ENCODE measurements at places on chromosomes 1 and 21.

DNA sequence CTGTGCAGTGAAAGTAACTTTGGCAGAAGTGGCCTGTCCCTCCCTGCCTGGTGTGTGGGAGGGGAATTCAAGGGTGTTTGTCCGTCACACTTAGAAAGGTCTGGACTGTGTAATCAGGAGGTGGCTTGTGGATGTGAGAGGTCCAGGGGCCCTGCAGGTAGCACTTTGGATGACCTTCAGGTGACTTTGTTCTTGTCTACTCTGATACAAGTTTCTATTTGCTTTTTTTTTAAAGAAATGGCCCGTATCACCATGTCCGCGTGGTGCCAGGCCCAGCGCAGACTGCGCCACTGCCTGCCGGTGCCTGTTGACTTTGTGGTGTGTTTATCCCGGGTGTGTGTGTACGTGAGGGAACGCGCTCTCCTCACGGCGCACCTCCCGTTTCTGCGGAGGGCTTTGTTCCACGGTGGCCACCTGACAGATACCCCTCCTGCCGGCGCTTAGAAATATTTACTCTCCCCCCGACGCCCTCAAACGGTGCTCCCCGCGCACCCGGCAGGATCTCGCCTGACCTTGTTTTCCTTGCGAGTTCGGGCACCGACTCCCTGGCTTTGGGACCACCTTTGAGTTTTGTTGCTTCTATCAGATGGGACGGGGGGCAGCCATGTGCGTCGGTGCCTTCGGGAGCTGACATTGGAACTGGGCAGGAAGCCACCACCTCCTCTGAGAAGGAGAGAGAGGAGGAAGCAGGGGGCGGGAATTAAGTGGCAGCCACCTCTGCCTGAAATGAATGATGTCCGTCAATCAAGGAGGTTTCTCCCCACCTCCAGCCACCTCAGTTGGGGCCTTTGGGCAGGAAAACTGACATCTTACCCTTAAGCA, 119.4 kb downstream of the PRDM16 start:
- DNase-seq: no peak

DNA sequence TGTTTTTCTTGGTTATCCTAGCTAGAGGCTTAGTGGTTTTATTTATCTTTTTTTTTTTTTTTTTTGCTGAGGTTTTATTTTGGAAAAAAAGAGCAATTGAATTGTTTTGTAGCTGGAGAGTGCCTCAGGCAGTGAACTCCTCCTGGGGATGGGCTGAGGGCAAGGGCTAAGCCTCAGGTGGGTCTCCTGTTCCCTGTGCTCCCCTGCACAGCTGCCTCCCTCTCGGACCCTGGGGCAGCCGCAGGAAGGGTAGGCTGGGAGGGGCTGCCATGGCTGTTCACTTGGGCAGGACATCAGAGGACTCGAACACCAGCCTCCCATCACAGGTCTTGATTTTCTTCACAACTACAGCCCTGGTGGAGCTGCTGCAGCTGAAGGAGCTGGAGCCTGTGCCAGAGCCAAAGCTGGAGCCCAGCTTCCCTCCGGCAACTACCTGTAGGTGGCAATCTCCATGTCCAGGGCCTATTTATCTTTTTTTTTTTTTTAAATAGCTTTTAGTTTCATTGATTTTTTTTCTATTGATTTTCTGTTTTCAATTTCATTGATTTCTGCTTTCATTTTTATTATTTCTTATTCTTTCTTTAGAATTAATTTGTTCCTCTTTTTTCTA, 28.9 kb downstream of the LEPR start:
- no peak for DNase-seq

DNA sequence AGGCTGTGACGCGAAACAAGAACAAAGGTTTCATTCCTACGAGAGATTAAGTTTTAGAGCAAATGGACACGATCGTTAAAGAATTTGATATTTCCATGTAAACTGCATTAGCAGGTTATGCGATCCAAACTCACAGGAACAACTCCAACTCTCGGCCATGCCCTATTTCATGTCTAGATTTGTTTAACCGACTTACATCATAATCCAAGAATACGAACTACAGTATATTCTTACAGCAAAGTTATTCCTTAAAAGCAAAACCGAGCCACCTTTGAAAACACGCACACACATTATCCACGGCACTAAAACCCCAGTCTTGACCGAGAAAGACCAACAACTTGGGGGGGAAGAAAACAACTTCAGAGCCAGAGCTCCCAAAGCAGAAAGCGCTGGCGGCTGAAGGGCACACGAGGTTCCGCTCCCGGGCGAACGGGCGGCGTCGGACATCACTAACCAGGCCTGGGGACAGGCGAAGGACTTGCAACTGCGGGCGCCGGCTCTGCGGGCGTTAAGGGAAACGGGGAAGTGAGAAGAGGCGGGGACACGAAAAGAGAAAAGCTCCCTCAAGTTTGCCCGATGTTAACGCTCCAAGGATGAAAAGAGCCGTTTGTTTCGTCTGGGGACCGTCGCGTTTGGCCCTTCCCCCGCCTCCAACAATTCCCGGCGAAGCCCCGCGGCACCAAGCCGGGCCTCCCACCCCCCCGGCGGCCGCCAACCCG, 690 bp downstream of the B3GALNT2 start:
- DNase-seq: peak; percentile 72

DNA sequence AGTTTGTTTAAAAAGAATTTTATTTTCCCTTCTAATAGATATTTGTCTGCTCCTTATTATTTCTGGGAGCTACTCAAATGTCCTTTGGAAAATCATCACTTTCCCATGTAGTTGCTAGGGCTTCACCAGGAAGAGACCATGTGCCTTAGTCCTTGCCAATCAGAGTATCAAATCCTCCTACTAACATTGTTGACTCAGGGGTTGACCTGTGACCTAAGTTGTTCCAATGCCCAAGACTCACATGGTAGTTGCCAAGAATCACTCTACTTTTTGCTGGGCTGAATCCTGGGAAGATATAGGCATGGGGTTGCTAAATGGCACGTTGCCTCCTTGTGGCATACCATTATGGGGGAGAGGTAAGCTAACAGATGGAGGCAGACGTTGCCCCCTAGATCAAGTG, 58.2 kb upstream of the FOXD3 start:
- no peak for DNase-seq

GRCh38 chr1:102466487-102466886, 469.8 kb upstream of the OLFM3 start:
- DNase-seq: no peak

- no peak for DNase-seq
Observed at GRCh38 chr21:37870221-37870620, 46.0 kb downstream of the KCNJ6 start.

- peak; percentile 85 for DNase-seq
Observed at GRCh38 chr1:109667452-109668122, at the start of gene GSTM2. Gene GSTM2 (plus strand): TSS chr1:109668057. CDS start chr1:109668116, 59 bp downstream.

GRCh38 chr21:44657635-44658540, at the start of gene KRTAP12-3:
Gene KRTAP12-3 (plus strand): TSS chr21:44657932. CDS start chr21:44657980, 48 bp downstream.
- DNase-seq: peak; percentile 3

GRCh38 chr21:16086936-16087335, 357.2 kb downstream of the USP25 start:
- DNase-seq: no peak

- no peak for DNase-seq
Observed at GRCh38 chr1:94270801-94271203, 33.4 kb upstream of the ARHGAP29 start.

DNA sequence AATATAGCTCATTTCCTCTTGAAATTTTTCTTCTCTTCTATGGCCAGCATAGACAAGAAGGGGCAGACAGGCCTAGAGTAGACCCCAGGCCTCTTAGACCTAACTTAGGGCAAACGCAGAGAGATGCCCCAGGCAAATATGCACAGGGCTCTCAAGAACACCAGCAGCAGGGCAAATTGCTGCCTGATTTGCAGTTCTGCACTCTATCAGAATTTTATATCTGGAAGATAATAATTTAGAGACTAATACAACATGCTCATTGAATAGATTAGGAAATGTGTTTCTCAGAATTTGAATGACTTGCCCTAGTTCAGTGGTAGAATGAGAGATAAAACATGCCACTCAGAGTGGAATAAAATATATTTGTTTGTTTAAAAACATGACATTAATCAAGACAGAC, 200.4 kb upstream of the ADGRL2 start:
- no peak for DNase-seq

- no peak for DNase-seq
Observed at GRCh38 chr1:92191726-92192125, 26.0 kb upstream of the C1orf146 start.

GRCh38 chr1:167790117-167790516, 68.3 kb downstream of the MPZL1 start:
- no peak for DNase-seq

GRCh38 chr1:20950679-20951078, 163.6 kb upstream of the HP1BP3 start:
- no peak for DNase-seq

DNA sequence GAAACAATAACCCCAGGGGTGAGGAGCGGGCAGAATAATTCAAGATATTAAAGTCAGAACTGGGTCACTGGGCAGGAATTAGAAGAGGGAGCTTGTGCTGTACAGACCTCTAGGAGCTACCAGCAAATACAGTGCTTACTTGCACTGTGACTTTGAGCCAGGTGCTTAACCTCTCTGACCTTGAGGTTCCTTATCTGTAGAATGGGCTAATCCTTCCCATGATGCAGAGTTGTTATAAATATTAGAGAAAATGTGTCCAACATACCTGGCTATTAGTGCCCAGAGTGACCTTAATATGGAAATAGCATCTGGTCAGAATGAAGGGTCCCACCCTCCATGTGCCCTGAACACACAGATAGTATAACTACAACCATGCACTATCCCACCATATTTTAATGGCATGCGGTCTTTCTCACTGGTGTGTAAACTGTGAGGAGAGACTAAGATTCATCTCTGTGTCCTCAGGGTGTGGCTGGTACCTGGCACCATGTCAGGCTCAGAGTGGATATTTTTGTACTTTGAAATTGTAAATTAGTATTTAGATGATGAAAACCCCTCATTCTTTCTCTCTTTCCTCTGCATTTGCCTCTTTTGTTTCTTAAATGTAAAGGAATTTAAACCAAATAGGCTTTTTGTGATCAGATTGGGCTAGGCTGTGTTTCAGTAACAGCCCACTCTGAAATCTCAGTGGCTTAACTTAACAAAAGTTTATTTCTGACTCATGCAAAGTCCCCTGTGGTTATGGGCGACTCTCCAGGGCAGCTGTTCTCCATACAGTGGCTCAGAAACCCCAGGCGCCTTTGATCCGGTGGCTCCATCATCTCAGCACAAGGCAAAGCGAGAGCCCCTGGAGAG, 60.0 kb upstream of the ROR1 start:
- DNase-seq: no peak

DNA sequence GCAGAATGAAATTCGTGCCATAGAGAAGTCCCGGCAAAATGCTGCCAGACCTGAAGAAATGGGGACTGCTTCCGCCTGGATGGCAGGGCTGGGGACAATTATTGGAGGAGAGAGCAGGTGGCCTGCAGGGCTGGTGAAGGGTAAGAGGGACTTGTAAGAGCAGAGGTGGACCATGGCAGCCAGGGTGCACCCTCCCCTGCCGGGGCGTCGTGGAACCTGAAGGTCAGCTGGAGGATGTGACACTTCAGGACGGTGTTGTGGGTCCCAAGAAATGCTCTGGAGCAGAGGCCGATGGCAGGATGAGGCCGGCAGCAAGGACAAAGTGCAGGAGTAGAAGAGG, 40.3 kb downstream of the RIPK4 start:
- DNase-seq: no peak

- DNase-seq: peak; percentile 54
Observed at GRCh38 chr21:35333831-35334618, 284.9 kb upstream of the RUNX1 start.

GRCh38 chr1:246364415-246364941, 142.6 kb downstream of the SMYD3 start:
- DNase-seq: no peak

DNA sequence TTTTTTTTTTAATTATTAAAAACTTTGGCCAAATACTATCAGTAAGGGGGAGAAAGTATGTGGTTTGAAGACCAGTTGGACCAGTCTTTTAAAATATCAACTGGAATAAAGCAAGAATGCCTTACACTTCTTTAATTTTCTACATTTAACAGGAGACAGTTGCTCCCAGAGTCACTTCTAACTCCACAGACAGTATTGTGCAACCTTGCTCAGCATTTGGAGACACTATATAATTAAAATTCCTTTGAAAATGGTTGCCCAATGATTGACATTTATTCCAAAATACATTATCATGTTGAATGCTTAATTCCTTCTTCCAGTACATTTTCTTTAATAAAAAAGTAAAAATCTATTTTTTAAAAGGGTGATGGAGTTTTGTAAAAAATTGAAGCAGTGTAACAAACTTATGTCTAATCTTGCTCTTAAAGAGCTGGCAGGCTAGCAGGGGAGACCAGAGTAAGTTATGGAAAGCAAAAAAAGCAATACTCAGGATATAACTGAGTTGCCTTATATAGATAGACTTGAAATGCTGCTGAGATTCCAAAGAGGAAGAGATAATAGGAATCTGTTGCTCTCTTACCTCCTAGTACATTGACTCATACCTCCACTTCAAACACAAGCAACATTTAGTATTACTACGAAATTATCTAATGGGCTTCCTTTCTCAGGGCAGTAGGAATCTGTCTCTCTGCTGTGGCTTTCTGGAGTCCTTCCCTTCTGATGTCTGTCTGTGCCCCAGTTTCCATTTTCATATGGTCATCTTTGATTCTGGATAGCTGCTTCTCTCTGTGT, 69.7 kb upstream of the RGL1 start:
- no peak for DNase-seq

DNA sequence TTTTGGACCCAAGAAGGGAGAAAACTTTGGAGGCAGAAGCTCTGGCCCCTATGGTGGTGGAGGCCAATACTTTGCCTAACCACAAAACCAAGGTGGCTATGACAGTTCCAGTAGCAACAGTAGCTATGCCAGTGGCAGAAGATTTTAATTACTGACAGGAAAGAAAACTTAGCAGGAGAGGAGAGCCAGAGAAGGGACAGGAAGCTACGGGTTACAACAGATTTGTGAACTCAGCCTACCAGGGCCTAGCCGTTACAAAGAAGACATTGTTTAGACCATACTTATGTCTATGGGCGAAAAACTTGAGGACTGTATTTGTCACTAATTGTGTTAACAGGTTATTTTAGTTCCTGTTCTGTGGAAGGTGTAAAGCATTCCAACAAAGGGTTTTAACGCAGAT, 10.4 kb upstream of the ACOT11 start:
- no peak for DNase-seq

DNA sequence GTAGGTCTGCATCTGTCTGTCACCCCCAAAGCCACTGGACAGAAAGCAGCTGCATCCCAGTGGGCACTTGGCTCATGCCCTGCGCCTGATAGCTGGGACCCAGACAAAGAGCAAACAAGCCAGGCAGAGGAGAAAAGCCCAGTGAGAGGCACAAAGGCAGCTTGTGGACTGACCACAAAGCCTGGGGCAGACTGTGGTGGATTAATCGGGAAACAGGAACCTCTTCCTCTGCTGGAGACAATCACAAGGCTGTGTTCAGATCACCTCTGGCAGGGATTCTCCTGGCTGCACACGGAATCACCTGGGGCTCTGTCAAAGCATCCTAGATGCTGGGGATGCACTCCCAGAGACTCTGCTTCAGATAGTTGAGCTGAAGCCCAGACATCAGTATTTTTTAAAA, 15.2 kb upstream of the GJB5 start:
- DNase-seq: no peak

- DNase-seq: no peak
Observed at GRCh38 chr1:77672374-77672773, 10.1 kb downstream of the ZZZ3 start.

- no peak for DNase-seq
Observed at GRCh38 chr1:201631037-201631436, 92.1 kb downstream of the NAV1 start.

GRCh38 chr1:22808676-22809483, 98.2 kb downstream of the EPHB2 start:
- no peak for DNase-seq
